ENCODE measurements at places on chromosomes 13 and 19.

- peak; percentile 30 for DNase-seq
- H3K4me3 ChIP-seq: no peak overlapping the region
- no peaks in the 10 kb centered on the region for H3K36me3 ChIP-seq
- no peak overlapping the region for H3K27ac ChIP-seq
Observed at GRCh38 chr13:41603917-41604316, 146.6 kb downstream of the RGCC start.

DNA sequence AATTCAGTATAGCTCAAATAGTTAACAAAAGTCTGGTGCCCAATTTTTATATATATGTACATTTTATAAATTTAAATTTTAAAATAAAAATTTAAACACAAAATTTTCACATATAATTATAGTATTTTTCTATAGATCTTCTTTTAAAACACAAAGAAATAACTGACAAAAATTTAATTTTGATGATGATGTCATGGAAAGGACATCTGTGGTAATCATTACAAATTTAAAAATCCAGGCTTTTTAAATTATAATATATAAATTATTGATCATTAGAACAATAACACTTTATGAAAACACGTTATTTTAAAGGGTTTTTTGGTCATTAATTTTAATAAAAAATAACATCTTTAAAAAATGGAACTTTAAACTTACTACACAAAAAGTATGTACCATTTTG is 381.1 kb downstream of the DACH1 start:
- H3K36me3 ChIP-seq: no peaks in the 10 kb centered on the region
- no peaks in the 10 kb centered on the region for H3K4me1 ChIP-seq
- H3K27ac ChIP-seq: no peak overlapping the region
- H3K27me3 ChIP-seq: no peaks in the 10 kb centered on the region
- H3K4me3 ChIP-seq: no peak overlapping the region

GRCh38 chr13:109517517-109517916 is 268.9 kb downstream of the IRS2 start:
- no peaks in the 10 kb centered on the region for H3K27me3 ChIP-seq
- no peaks in the 10 kb centered on the region for H3K4me1 ChIP-seq
- H3K4me3 ChIP-seq: no peak overlapping the region
- no peak overlapping the region for H3K27ac ChIP-seq
- no peak for DNase-seq

GRCh38 chr13:96431044-96431581 is 341.2 kb downstream of the HS6ST3 start:
- DNase-seq: no peak
- no peaks in the 10 kb centered on the region for H3K36me3 ChIP-seq
- no peaks in the 10 kb centered on the region for H3K27me3 ChIP-seq
- no peaks in the 10 kb centered on the region for H3K4me1 ChIP-seq
- no peak overlapping the region for H3K27ac ChIP-seq

GRCh38 chr13:24863748-24864540 is 100.0 kb downstream of the RNF17 start:
- no peak overlapping the region for H3K27ac ChIP-seq
- no peaks in the 10 kb centered on the region for H3K36me3 ChIP-seq
- H3K4me3 ChIP-seq: no peak overlapping the region
- no peaks in the 10 kb centered on the region for H3K27me3 ChIP-seq
- no peaks in the 10 kb centered on the region for H3K4me1 ChIP-seq

- H3K36me3 ChIP-seq: no peaks in the 10 kb centered on the region
- no peaks in the 10 kb centered on the region for H3K4me1 ChIP-seq
- H3K27me3 ChIP-seq: no peaks in the 10 kb centered on the region
- no peak overlapping the region for H3K4me3 ChIP-seq
- no peak overlapping the region for H3K27ac ChIP-seq
Observed at GRCh38 chr13:38951525-38952313, 38.9 kb downstream of the STOML3 start.

- H3K36me3 ChIP-seq: no peaks in the 10 kb centered on the region
- H3K4me3 ChIP-seq: peak overlapping the region; percentile 75
- H3K27ac ChIP-seq: peak overlapping the region; percentile 66
- H3K27me3 ChIP-seq: no peaks in the 10 kb centered on the region
- H3K4me1 ChIP-seq: peaks cover 11% of the 10 kb centered on the region
Observed at GRCh38 chr19:13149628-13150186, 468 bp downstream of the STX10 start.

- no peak overlapping the region for H3K4me3 ChIP-seq
- no peak overlapping the region for H3K27ac ChIP-seq
- H3K36me3 ChIP-seq: no peaks in the 10 kb centered on the region
- no peaks in the 10 kb centered on the region for H3K4me1 ChIP-seq
- DNase-seq: no peak
- no peaks in the 10 kb centered on the region for H3K27me3 ChIP-seq
Observed at GRCh38 chr19:55041627-55042343, 3.7 kb upstream of the GP6 start.

DNA sequence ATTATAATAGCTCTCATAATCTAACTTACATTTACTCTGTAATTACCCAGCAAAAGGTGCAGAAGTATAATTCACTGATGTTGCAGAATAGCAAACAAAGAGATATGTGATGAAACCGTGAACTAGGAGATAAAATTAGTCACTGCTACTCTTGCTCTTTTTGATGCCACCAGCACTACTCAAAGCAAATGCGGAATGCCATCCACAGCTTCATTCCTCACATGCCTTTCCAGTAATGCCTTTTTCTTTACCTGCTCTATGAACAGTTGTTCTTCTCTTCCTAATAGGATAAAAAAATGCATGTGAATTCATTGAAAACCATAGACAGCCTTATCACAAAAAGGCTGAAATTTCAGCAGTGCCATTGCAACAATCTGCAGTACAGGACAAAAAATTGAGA is 1129.5 kb downstream of the DIAPH3 start:
- no peak overlapping the region for H3K4me3 ChIP-seq
- H3K27me3 ChIP-seq: no peaks in the 10 kb centered on the region
- no peak overlapping the region for H3K27ac ChIP-seq
- no peaks in the 10 kb centered on the region for H3K4me1 ChIP-seq

- H3K27ac ChIP-seq: no peak overlapping the region
- no peak overlapping the region for H3K4me3 ChIP-seq
- DNase-seq: no peak
- no peaks in the 10 kb centered on the region for H3K27me3 ChIP-seq
Observed at GRCh38 chr13:112522578-112522977, 65.4 kb downstream of the TUBGCP3 start.

GRCh38 chr19:52453324-52454094 is at the start of gene ZNF578:
Gene ZNF578, plus strand, starts transcription at chr19:52453553. Its CDS starts 48,293 bp downstream, at chr19:52501846.
- no peaks in the 10 kb centered on the region for H3K4me1 ChIP-seq
- DNase-seq: no peak
- no peaks in the 10 kb centered on the region for H3K36me3 ChIP-seq
- no peaks in the 10 kb centered on the region for H3K27me3 ChIP-seq
- H3K27ac ChIP-seq: no peak within 1 kb of the TSS
- no peak within 1 kb of the TSS for H3K4me3 ChIP-seq

DNA sequence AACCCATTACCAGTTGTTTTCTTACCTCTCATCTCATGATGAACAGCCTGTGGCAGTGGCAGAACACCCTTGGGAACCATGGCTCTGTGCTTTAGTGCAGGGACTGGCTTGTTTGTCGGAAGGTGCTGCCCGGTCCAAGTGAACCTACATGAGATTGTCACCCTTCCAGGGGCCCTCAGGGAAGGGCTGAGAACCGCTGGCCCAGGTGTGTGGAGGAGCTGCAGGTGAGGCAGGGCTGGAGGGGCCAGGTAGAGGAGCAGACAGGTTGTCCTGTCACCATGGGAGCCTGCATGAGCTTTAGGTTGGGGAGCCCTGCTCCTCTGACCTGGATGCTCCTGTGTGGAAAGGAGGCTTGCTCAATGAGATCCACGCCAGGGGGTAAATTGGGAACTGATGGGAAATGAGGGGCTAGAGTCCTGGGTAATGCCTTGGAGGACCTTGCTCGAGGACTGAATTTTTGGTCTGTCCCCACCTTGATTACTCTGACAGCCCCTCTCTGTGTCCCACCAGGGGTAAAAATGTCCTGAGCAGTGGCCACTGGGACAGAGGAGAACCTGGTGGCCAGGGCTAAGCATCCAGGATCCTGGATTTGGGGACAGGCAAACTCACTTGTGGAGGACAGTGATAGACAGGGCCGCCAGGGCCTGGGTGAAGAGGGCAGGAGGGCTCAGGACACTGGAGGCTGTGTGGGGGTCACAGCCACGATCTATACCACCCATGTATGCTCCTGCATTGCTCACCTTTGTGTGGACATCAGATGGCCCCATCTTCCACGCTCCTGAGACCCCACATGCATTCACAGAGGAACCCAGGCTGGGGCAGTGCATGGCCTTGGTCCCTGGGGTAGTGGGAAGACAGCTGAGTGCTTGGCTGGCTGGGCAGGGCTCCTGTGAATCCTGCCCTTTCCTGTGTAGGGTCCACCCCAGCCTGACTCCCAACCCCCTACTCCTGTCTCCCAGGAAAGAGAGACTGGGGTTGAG is 24.1 kb upstream of the CEACAM1 start:
- no peak overlapping the region for H3K4me3 ChIP-seq
- H3K36me3 ChIP-seq: no peaks in the 10 kb centered on the region
- DNase-seq: no peak
- no peaks in the 10 kb centered on the region for H3K27me3 ChIP-seq

DNA sequence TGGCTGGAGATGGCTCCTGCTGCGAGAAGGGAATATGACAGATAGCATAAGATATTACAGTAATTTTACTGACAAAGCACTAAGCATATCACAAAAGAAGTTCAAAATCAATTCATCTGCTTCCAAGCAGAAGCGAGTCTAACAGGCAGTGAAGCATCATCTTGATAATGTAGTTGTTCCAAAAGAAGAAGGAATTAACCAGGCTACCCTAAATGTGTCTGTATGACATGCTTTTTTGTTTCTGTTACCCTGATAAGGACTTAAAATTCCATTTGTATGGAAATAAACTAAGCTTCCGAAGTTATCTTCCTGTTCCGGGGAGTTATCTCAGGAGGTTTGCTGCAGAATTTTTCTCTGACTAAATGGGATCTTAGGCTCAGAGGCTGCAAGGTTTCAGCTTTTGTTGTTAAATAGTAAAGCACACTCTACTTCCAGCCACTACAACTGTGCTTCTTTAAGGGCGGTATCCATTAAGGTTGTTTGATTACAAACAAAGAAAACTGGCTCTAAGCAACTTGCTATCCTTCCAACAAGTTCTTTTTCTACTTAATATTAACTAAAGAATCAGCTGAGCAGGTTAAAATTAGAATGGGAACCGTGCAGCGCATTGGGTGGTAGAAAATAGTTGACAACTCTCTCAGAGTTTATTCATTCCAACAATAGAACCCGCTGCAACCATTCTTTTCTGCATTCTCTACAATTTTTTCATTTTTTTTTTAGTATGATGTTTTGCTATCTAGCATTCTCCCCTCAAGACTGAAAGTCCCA is 607.3 kb downstream of the UQCRFS1 start:
- no peak overlapping the region for H3K4me3 ChIP-seq
- no peaks in the 10 kb centered on the region for H3K4me1 ChIP-seq
- no peaks in the 10 kb centered on the region for H3K27me3 ChIP-seq
- DNase-seq: no peak
- H3K27ac ChIP-seq: no peak overlapping the region

GRCh38 chr13:99174533-99175100 is 26.0 kb upstream of the UBAC2 start:
- no peaks in the 10 kb centered on the region for H3K27me3 ChIP-seq
- DNase-seq: no peak
- no peaks in the 10 kb centered on the region for H3K36me3 ChIP-seq
- no peak overlapping the region for H3K27ac ChIP-seq
- H3K4me3 ChIP-seq: no peak overlapping the region
- no peaks in the 10 kb centered on the region for H3K4me1 ChIP-seq

- peak overlapping the region; percentile 63 for H3K4me3 ChIP-seq
- peak; percentile 78 for DNase-seq
- H3K27me3 ChIP-seq: no peaks in the 10 kb centered on the region
- H3K36me3 ChIP-seq: no peaks in the 10 kb centered on the region
Observed at GRCh38 chr19:8609279-8610040, 1.1 kb downstream of the ADAMTS10 start.

- no peak overlapping the region for H3K4me3 ChIP-seq
- H3K4me1 ChIP-seq: no peaks in the 10 kb centered on the region
- H3K36me3 ChIP-seq: no peaks in the 10 kb centered on the region
- no peak overlapping the region for H3K27ac ChIP-seq
- DNase-seq: no peak
- no peaks in the 10 kb centered on the region for H3K27me3 ChIP-seq
Observed at GRCh38 chr13:102128216-102128810, 273.5 kb downstream of the FGF14 start.

- peaks cover 7% of the 10 kb centered on the region for H3K4me1 ChIP-seq
- no peak overlapping the region for H3K4me3 ChIP-seq
- DNase-seq: no peak
- H3K27ac ChIP-seq: peak overlapping the region; percentile 60
Observed at GRCh38 chr19:50020481-50020880, 4.7 kb downstream of the VRK3 start.

GRCh38 chr19:12847159-12848139 is 9.1 kb downstream of the MAST1 start:
- no peaks in the 10 kb centered on the region for H3K36me3 ChIP-seq
- peak; percentile 93 for DNase-seq
- H3K27me3 ChIP-seq: no peaks in the 10 kb centered on the region
- H3K4me1 ChIP-seq: no peaks in the 10 kb centered on the region
- no peak overlapping the region for H3K4me3 ChIP-seq
- no peak overlapping the region for H3K27ac ChIP-seq

- no peaks in the 10 kb centered on the region for H3K4me1 ChIP-seq
- no peaks in the 10 kb centered on the region for H3K27me3 ChIP-seq
- no peak overlapping the region for H3K27ac ChIP-seq
- DNase-seq: no peak
- no peak overlapping the region for H3K4me3 ChIP-seq
Observed at GRCh38 chr13:71902676-71903075, 35.7 kb upstream of the DACH1 start.

GRCh38 chr13:48160606-48161278 is 65.8 kb upstream of the MED4 start:
- no peak overlapping the region for H3K4me3 ChIP-seq
- H3K36me3 ChIP-seq: no peaks in the 10 kb centered on the region
- no peaks in the 10 kb centered on the region for H3K4me1 ChIP-seq
- H3K27ac ChIP-seq: no peak overlapping the region

- H3K27ac ChIP-seq: no peak overlapping the region
- H3K4me3 ChIP-seq: no peak overlapping the region
- no peaks in the 10 kb centered on the region for H3K4me1 ChIP-seq
- DNase-seq: no peak
- no peaks in the 10 kb centered on the region for H3K36me3 ChIP-seq
Observed at GRCh38 chr13:35995136-35995535, 136.0 kb downstream of the DCLK1 start.

DNA sequence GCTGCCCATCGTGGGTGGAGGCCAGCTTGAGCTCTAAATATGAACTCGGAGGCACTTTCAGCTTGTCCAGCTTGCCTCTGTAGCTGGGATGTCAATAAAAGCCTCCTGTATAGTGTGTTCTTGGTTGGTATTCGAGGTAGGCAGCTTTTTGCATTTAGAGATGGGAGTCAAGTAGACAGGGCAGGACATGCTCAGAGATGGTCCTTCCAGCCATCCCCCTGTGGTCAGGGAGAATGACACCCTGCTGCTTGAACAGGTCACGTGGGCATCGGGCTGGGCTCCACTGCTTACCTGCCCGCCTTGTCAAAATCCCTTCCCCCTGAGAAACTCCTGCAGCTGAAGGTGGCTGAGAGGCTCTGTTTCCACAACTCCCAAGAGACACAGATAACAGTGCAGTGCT is 302.5 kb downstream of the ZNF536 start:
- H3K4me3 ChIP-seq: no peak overlapping the region
- DNase-seq: no peak
- no peaks in the 10 kb centered on the region for H3K4me1 ChIP-seq
- H3K27ac ChIP-seq: no peak overlapping the region
- H3K27me3 ChIP-seq: no peaks in the 10 kb centered on the region
- H3K36me3 ChIP-seq: no peaks in the 10 kb centered on the region
